Stimulated activated CD8-positive, alpha-beta memory T cell treated with anti-CD3 and anti-CD28 coated beads, Interleukin-12 subunit alpha, Interleukin-12 subunit beta, amount 100 ng/mL, for 4 hours (primary cell): ENCODE measurements at places on chromosomes 1 and 21.

DNA sequence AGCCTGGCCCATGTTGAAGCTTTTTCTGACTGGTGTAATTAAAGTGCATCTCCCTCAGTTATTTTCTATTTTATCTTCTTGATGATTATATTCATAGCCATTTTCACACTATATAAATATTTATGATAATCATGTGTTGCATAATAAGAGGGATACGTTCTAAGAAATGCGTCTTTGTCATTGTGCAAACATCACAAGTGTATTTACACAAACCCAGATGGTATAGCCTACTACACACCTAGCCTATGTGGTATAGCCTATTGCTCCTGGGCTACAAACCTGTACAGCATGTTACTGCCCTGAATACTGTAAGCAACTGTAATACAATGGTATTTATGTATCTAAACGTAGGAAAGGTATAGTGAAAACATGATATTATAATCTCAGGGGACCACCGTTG, 88.1 kb downstream of the BACH1 start:
- DNase-seq = no peak

DNA sequence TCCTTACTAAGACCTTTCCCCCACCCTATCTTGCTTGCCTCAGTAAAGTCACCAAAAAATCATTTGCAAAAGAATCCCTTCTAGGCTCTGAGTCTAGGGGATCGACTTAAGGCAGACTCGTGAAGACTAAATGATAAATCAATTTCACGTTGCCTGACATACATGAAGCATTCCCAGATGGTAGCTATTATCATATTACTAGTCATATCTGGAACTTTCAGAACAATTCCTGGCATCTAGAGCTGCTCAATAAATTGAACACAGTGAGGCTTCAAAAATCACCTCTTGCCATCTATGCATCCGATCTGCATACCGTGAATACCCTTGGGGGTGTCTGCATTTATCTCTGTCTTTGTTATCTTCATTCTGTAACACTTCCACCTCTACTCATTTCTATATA, 49.6 kb upstream of the DAB1 start:
- no peak for DNase-seq

DNA sequence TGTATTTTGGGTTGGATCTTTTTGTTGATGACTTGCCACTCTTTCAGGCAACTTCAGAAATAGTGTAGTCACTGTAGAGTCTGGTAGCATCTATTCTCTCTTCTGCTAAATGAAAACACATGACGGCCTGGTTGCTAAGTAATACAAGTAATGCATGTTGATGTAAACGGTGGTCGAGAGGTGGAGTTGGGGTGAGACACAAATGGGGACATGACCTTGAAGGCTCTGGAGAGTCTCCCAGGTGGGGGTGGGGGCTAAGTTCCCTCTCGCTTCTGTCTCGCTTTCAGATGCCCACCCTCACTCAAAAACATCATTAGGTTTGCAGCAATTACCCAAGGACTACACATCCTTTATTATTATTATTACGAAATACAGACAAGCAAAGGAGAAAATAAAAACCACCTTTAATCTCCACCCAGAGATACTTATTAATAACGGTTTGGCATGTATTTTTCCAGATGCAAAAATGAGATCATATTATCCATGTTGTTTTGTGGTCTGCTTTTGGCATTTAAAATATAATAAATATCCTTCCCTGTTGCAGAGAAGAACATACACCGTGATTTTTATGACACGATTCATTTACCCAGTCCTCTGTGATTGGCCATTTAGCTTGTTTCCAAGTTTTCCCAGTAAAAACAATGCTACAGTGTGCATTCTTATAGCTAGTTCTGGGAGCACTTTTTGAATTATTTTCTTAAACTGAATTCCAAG, 138.1 kb downstream of the MIS18A start:
- no peak for DNase-seq

GRCh38 chr1:93658188-93658587, 23.4 kb downstream of the BCAR3 start:
- no peak for DNase-seq

- DNase-seq = no peak
Observed at GRCh38 chr1:160394673-160395072, 5.7 kb upstream of the VANGL2 start.
